ENCODE measurements at places on chromosomes 4 and X.

DNA sequence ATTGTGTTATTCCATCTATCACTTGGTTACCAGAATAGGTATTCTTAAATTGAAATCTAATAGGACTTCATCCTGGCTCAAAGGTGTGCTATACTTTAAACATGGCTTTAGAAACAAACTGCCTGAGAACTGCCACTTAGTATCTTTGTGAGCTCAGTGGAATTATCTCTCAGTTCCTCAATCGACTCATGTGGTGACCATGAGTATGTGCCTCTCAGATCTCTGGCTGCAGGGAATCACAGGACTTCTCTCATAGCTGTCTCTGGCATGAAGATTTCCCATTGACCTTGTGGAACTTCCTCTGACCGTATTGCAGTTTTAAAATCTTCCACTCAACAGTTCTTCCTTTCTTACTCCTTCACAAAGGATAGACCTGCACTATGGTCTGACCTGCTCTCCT, 681.9 kb upstream of the BOD1L1 start:
- no peak for DNase-seq

DNA sequence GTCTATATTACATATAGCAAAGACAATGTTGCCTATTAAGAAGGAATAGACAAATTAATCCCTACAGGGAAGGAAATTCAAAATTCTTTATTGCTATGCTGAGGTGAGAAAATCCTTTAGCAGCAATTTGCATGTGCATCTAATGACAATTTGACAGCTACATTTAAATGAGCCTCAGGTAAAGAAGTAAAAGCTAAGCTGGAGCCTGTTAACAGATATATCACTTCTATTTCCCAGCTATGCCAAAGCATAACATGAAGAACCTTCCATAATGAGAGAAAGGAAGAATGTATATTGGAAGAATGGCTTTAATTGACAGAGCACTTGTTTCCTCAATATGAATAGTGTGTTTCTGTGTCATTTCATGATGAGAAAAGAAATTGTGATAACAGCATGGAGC, 71.6 kb downstream of the BMP3 start:
- DNase-seq = no peak

DNA sequence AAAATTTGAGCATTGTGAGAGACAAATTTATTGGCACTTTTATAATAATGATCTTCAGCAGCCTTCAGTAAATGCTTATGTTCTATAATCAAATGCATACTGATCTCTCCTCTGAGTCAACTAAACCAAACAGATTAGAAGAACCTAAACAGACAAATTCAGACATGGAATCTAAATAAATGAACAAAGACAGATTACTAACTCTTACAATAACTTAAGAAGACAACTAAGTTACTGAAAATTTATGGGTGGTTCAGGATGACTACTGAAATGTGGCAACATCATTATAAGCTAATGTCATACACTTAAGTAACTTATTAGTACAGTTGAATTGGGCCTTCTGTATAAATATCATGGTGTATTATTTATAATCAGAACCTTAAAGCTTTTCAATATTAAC, 127.3 kb downstream of the NEK1 start:
- DNase-seq = no peak

DNA sequence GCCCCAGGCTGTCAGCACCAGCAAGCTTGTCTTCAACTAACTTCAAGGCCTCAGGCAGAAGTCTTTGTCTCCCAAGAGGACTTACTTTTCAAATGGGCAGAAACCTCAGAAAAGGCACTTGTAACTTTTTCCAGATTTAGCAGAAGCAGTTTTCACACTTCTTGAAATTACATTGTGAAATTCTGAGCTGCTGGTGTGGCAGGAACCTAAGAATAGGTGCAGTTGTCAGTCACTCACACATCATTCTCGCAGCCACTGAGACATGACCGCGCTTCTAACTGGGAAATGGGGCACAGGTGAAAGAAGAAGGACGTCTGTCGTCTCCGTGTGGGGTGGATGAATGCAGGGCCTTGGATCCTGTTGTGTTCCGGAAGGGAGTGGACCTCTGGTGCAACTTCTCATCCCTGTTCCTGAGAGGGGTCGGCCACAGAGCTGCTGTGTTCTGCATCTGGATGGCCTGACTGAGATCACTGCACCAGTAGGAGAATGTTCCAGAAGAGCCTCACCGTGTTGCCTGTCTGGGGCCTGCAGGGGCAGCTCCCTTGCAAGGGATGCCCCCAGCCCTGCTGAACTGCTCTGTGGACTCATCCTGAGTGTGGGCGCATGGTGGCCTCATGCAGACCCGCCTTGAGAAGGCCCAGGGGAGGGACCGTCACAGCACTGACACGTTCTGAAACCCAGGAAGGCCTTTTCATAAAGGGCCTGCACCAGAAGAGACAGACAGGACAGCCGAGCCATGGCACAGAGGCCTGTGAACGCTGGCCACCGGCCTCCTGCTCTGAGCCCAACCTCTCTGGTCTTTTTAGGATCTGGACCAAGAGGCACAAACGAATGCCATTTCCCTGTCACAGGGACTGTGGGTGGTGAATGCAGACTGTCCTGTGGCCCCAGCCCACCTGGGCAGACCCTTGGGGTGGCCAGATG, 18.7 kb downstream of the NAT8L start:
- no peak for DNase-seq

DNA sequence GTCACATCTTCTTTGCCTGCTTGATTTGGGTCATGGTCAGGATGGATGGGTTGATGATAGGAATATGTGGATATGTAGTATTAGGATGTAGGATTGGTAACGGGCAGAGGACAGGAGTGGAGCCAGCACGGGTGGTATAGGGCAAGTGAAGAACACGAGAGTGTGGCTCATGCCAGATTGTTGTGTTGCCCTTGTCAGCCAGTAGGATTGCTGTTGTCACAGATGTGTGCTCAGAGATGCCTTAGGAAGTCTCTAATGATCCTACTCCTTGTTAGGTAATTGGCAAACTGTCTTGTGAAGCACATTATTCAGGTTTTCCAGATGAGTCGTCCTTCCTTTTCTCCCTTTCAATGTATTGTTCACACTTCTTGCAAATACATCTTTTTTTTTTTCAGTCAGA, 5.5 kb downstream of the ATP10D start:
- DNase-seq = no peak

DNA sequence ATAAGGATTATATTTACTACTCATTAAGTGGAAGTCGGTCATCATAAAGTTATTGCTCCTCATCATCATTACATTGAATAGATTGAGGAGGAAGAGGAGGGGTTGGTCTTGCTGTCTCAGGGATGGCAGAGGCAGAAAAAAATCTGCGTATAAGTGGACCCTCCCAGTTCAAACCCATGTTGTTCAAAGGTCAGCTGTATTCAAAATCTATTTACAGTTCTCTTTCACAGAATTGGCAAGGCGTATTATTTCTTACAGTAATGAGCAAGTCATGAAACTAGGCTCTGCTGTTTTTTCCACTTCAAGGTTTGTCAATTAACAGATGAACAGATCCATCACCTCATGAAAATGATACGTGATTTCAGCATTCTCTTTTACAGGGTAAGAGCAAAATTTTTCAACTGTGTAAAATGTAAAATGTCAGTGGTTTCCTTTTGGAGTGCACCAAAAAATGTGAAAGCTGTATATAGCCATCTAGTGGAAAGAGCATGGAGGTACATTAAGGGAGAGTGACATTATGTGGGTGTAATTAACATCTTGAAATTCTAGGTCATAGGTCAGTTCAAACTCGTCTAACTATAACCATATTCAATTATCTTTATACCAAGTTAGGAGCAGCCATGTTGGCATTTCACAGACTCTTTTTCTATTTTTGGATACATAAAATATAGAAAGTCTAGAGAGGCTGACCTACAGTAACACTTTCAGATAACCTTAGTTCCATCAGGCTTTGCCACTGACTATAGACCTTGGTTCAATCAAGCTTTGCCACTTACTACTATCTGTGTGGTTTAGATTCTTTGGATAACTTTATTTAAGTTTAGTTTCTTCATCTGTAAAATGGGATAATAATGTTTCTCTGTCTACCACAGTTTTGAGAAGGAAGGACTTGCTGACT, 30.1 kb downstream of the NEIL3 start:
- DNase-seq = no peak

DNA sequence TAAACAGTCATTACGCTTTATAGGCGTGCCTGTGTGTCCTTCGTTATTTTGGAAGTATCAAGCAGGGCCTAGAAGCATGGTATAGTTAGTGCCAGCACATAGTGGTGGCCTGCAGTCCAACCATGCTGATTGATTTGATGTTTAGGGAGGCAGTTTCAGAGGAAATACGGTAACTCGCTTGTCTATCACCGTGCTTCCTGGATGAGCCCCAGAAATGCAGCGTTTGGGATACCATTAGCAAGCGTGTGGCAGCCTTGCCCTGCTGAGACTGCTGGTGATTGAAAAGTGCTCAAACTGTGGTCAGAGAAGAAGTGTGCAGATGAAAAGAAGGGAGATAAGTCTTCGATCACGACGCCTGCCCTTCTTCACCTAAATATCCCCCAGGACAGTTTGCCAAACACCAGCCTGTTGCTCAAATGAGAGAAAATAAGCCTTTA, 158.4 kb downstream of the CHIC2 start:
- DNase-seq = peak; percentile 33

GRCh38 chr4:113260688-113261087, 211.2 kb downstream of the ANK2 start:
- no peak for DNase-seq

GRCh38 chrX:70479247-70479921, 34.7 kb downstream of the DLG3 start:
- DNase-seq = no peak

DNA sequence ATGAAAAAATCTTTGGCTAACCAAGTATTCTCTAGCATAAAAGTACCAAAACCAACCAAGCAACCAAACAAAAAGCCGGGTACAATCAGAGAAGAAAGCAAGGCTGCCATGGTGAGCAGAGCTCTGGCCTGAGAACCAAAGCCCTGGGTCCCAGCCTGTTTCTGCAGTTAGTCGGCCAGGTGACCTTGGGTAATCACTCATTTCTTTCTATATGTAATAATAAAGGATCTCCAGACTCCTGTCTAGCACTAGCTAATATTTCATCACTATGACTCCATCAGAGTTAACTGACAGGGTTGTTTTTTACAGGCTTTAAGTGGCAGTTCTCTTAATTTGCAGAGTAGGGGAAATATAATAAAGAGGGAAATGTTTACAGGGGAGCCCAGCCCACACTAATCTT, 34.0 kb upstream of the RASGEF1B start:
- DNase-seq = no peak

- no peak for DNase-seq
These were observed 60.7 kb downstream of the ZFX start for GRCh38 chrX:24210190-24210589.

GRCh38 chr4:1603413-1604135, 80.5 kb downstream of the FAM53A start:
- DNase-seq = no peak

DNA sequence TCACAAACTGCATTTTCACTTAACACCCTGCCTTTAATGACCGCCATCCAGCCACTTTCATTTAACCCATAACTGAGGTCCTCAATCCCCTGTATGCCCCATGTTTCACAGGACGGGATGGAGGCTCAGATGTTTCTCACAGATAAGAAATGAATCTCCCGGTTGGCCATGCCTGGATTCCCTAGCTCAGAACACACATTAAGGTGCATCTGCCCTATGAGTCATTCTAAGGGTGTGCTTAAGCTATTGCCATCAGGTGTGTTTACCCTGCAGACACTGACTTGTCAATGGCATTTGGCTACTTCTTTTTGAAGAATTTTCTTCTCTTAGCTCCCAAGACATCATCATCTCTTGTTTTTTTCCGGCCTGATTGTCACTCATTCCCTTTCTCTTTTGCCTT, 222.6 kb upstream of the SMIM31 start:
- no peak for DNase-seq

DNA sequence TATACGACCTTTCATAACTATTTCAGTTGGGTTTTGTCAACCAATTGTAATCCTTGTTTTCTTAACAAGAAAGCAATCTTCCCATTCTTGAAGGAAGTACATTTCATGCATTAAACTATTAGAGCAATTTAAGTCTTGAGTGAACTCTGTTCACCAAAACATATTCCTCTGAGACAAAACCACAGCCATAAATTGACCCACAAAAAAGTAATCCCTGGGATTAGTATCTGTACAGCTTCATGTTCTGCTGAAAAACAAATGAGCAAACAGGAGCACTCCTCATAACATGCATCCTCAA, 207.0 kb upstream of the PDE5A start:
- DNase-seq = no peak

- DNase-seq = no peak
These were observed 66.5 kb downstream of the HTR2C start for GRCh38 chrX:114650351-114650750.

DNA sequence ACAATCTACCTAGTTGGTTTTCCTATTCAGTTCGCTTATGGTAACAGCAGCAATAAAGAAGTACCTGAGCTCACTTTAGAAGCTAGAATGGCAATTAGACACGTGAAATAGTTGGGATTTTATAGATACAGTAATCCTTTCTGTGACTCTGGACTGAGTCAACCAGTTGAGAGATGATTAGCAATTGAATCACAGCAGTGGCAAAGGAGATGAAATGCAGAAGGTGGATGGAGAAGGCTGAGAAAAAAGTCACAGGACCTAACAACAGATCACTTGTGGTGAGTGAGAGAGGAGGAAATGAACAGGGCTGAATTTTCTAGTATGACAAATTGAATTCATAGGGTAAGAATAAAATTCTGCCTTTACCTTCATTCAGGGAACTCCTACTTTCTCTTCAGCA, 197.1 kb upstream of the MAGEB18 start:
- DNase-seq = no peak

DNA sequence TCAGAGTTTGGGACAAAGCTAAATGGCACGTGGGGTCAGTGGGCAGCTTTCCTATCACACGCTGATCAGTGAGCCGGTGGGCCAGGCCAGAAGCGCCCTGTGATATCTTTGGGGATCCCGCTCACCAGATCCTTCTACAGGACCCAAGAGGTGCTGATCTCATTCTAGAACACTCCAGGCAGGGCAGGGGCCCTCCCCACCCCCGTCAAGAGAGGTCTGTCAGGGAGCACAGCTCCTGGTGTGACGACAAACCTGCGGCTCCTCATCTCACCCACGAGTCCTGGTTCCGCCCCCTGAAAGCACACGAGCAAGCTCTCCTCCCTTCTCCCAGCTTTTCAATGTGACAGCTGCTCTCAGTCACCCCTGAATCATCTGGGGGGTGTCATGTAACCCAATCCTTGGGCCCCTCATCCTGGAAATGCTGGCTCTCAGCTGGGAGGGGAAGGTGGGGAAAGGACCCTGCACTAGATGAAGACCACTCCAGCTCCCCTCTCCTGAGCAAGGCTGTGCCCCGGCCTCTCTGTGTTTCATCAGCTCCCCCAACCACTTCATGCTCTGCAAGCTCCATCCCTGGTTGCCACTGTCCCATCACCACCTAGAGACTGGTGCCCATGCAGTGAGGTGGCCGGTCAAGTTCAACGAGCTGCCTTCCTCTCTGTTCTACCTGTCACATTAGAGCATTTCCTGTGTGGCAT, 4.6 kb downstream of the HCFC1 start:
- no peak for DNase-seq

GRCh38 chr4:155684423-155684822, 17.8 kb downstream of the GUCY1A1 start:
- no peak for DNase-seq

Data from T-helper 1 cell (primary cell).